ENCODE measurements at places on chromosomes 2 and 18. TPM values are rescaled to one million over a fixed set of nuclear protein-coding genes. Genes with fewer than 3 reads are reported as not detected.
A peak's percentile ranks its signal among the peaks of the same experiment; 100 is the strongest.

- H3K4me1 ChIP-seq = peaks cover 4% of the 10 kb centered on the region
- no peak overlapping the region for H3K27ac ChIP-seq
- no peaks in the 10 kb centered on the region for H3K27me3 ChIP-seq
- no peak for DNase-seq
- H3K36me3 ChIP-seq = no peaks in the 10 kb centered on the region
- H3K4me3 ChIP-seq = no peak overlapping the region
These were observed 141.2 kb downstream of the PID1 start for GRCh38 chr2:229129738-229130371.

- peak; percentile 64 for DNase-seq
- H3K27me3 ChIP-seq = peaks cover 3% of the 10 kb centered on the region
- peak overlapping the region; percentile 48 for H3K4me3 ChIP-seq
These were observed 5.4 kb upstream of the SATB2 start for GRCh38 chr2:199462956-199463692.

DNA sequence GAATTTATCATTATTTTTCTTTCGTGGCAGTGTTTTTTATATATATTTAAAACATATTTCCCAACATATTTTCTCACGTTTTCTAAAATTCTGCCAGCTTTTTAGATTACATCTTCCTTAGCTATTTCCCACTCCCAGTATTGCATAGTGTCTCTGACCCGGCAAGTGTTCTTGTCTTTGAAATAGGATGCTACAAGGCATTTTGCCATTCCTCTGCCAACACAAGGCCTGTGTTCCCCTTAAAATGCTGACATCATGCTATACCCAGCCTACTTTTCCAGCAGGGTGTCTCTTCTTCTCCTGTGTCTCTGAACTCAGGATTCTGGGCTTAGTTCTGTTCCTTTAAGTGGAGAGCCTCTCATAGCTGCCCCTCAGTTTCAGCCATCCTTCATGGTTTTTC lies 115.2 kb downstream of the DIS3L2 start:
- peaks cover 7% of the 10 kb centered on the region for H3K4me1 ChIP-seq
- no peak overlapping the region for H3K27ac ChIP-seq
- H3K36me3 ChIP-seq = no peaks in the 10 kb centered on the region
- no peak for DNase-seq
- no peaks in the 10 kb centered on the region for H3K27me3 ChIP-seq

GRCh38 chr2:7984693-7985353 lies 697.0 kb upstream of the ID2 start:
- DNase-seq = no peak
- H3K36me3 ChIP-seq = no peaks in the 10 kb centered on the region
- no peak overlapping the region for H3K27ac ChIP-seq
- H3K4me3 ChIP-seq = no peak overlapping the region
- H3K4me1 ChIP-seq = no peaks in the 10 kb centered on the region

- no peaks in the 10 kb centered on the region for H3K27me3 ChIP-seq
- no peaks in the 10 kb centered on the region for H3K4me1 ChIP-seq
These were observed 273.1 kb upstream of the SLC8A1 start for GRCh38 chr2:40725040-40725439.

- no peaks in the 10 kb centered on the region for H3K4me1 ChIP-seq
- H3K27me3 ChIP-seq = no peaks in the 10 kb centered on the region
- DNase-seq = peak; percentile 73
- no peaks in the 10 kb centered on the region for H3K36me3 ChIP-seq
- H3K27ac ChIP-seq = peak overlapping the region; percentile 67
- H3K4me3 ChIP-seq = no peak overlapping the region
These were observed 257.7 kb downstream of the PTGR3 start for GRCh38 chr18:74951165-74951760.

DNA sequence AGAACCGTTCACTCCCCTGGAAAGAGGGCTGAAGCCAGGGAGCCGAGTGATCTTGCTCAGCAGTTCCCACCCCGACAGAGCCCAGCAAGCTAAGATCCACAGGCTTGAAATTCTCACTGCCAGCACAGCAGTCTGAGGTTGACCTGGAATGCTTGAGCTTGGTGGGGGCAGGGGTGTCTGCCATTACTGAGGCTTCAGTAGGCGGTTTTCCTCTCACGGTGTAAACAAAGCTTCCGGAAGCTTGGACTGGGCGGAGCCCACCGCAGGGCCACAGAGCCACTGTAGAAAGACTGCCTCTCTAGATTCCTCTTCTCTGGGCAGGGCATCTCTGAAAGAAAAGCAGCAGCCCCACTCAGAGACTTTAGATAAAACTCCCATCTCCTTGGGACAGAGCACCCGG lies 180.8 kb downstream of the WDR7 start:
- no peaks in the 10 kb centered on the region for H3K36me3 ChIP-seq
- DNase-seq = no peak
- H3K4me3 ChIP-seq = no peak overlapping the region
- no peaks in the 10 kb centered on the region for H3K4me1 ChIP-seq

GRCh38 chr18:28584731-28585130 lies 407.8 kb upstream of the CDH2 start:
- H3K4me3 ChIP-seq = no peak overlapping the region
- no peaks in the 10 kb centered on the region for H3K36me3 ChIP-seq
- no peaks in the 10 kb centered on the region for H3K4me1 ChIP-seq
- no peak overlapping the region for H3K27ac ChIP-seq
- H3K27me3 ChIP-seq = no peaks in the 10 kb centered on the region

Gene MRPL44
- total RNA-seq = 10.1 TPM

Gene CABLES1
- 5.7 TPM for total RNA-seq

Gene GPR45
- total RNA-seq = not detected

Gene TPGS2
- 36.4 TPM for total RNA-seq

Gene RNU2-63P
- not detected for total RNA-seq

Gene VAMP5
- total RNA-seq = 8.3 TPM

Gene CTLA4
- 0.17 TPM for total RNA-seq

Gene IL36G
- not detected for total RNA-seq

Measured in pancreas (tissue), 10 donors.